Activated T-cell treated with anti-CD3 and anti-CD28 coated beads, Interleukin-2, amount 50 U/mL, for 48 hours (primary cell): ENCODE measurements at places on chromosomes 1 and 21.

- no peak for DNase-seq
Measured at GRCh38 chr1:21200767-21201166, 24.1 kb upstream of the EIF4G3 start.

DNA sequence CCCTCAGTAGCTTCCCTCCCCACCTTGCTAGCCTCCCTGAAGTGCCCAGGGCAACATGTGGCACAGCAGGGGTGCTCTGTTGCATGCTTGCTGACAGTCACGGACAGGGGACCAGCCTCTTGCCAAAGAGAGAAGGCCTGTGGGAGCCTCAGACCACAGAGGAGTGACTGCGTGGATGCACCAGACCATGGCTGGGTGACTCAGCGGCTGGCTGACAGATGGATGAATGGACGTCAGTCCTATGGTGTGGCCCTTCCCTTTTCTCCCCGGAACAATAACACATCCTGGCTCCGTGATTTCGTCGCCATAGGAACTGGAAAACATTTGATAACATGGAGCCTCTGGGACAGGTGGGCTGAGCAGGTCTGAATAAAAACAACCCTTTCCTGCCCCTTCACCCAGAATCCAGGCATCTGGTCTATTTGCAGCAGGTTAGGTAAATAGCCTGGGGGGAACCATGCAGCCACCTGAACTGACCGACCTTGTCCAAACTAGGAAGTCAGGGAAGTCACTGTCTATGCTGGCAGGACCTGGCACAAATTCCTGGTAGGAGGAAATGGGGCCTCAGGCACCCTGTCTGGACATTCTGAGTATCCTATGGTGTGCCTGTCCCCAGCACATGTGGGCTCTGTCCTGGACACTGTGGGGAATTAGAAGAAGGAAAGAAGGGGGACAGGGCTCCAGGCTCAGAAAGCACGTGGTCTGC is 53.3 kb downstream of the NENF start:
- DNase-seq, result no peak

DNA sequence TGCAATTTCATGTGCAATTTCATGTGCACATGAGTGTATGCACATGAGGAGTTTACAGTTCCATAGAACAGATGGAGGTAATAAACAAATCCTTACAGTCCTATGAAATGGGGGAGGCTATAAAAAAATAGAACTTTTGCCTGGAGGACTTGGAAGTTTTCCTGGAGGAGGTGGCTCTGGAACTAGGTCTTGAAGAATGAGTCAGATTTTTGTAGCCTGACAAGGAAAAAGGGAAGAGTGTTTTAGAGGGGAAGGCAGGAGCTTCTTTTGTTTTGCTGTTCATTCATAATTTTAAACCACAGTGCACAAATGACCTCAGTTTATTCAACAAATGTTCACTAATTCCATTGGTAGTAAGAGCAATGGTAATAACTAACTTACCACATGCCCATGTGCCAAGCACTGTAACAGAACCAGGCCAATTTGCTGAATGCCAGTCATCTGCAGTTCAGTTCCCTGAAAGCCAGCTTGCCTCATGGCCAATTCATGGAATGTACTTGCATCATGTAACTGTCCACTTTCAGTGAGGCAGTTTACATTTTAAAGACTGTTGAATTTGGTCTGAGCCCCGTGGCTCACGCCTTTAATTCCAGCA is 2.7 kb downstream of the DIO1 start:
- no peak for DNase-seq

GRCh38 chr1:84839544-84839943 is 53.5 kb downstream of the LPAR3 start:
- no peak for DNase-seq

GRCh38 chr1:225674381-225674780 is 21.5 kb upstream of the ENAH start:
- DNase-seq, result no peak

DNA sequence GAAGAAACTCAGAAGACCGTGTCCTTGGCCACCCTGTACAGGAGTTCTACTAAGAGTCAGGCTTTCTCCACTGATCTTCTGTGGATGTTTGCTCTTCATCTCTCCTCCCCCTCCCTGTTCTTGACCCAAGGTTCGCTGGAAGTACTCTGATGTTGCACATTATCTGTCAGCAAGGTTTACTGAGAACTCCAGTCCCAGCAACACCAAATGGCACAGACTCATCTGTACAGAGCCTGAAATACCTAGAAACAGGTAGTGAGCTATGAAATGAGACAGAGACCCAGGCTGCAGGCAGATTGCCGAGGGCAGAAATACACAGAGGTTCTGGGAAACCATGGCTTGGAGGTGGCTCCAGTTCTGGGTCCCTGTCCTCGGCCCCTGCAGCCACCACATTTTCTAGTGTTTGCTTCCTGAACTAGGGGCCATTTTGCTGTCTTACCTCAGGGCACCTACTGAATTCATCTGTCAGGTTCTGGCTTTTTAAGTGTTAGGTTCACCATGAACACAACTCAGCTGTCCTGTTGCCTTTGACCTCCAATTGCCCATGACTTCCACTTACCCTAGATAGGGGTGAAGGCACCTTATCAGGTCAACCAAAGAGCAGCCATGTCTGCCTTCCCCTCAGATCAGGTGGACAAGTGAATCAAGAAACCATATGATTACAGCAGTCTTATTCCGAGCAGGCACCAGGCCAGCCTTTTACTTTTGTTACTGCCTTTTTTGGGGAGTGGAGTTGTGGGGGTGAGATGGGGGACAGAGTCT is 92.2 kb downstream of the CDC7 start:
- no peak for DNase-seq

DNA sequence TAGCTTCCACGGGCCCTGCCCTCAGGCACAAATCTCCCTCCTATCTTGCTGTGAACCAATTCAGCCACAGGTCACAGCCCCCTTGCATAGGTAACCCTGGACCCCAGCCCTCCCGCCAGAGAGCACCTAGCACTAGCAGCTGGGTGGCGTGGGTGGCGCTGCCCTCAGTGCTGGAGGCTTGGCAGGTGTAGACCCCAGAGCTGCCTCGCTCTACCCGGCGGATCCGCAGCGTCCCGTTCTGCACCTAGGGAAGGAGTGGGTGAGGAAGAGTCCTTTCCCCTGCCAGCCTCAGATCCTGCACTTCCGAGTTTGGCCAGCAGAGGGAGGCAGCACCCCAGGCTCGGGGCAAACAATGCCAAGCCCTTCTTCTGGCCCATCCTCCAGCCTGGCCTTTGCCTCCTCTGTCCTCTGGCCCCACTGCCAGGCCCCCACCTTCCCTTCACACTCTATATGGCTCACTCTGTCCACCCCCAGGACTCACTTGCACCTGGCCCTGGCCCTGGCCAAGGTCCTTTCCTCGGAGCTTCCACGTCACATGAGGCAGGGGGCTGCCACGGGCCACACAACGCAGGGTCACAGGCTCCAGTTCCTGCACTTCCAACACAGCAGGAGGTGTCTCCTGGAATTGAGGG is 9.0 kb downstream of the IGSF9 start:
- peak; percentile 96 for DNase-seq

GRCh38 chr1:228370439-228370940 is 36.1 kb downstream of the TRIM11 start:
- DNase-seq, result no peak

DNA sequence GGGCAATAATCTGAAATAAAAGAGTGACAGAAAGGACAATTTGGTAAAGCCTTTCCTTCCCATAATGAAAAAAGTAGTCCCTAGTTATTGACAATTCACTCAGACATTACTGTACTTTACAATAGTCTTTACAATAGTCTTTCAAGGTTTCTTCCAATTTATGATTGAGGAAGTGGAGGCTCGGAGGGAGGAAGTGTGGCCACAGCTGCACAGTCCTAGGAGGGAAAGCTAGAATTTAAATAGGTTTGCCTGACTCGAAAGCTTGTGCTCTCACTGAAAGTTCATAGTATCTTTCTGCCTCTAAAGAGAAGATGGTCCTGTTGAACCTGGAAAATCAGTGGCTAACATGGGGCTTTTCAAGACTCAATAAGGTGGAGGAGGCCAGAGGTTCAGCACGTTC is 203.2 kb downstream of the SDCCAG8 start:
- no peak for DNase-seq

DNA sequence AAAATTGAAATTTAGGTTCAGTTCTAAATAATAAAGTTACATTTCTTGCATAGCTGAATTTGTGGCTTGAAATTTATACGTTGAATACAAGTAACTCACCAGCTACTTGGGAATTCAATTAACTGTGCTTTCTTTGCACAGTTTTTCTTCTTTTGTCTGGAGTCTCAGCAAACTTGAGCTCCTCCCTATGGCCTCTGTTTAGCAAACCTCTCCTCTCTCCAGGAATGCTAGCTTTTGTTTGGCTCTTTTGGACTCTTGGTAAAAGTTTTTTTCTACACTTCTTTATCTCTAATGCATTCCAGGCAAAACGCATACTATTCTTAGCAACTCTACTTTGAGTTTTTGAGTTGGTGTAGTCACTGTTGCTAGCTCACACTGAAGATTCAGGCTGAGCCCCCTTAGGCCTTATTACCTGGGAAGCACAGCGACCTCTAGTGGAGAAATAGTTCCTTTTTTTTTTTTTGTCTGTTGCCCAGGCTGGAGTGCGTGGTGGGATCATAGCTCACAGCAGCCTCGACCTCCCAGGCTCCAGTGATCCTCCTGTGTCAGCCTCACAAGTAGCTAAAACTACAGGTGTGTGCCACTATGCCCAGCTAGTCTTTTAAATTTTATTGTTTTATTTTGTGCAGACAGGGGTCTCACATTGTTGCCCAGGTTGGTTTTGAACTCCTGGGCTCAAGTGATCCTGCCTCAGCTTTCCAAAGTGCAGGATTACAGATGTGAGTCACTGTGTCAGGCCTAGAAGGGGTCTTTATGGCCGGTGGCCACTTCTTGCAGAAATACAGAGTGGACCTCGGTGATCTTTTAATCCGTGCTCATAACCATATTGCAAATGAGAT is 61.7 kb downstream of the CASQ2 start:
- DNase-seq, result no peak

DNA sequence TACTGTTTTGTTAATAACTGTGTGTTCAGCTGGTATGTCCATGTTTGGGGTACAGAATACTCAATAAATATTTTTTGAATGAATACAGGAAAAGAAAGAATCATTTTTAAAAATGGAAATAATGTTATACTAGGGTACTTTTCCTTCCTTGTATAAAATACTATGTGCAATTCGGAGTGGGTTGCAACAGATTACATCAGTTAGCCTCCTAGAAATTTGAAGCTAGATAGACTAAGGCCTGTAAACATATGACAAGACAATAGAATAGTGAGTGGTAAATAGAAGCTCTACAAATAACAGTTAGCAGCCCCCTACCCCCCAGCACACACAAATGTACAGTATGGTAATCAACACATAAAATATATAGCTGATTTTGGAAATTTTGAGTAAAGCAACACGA is 195.9 kb downstream of the KCNT2 start:
- no peak for DNase-seq

DNA sequence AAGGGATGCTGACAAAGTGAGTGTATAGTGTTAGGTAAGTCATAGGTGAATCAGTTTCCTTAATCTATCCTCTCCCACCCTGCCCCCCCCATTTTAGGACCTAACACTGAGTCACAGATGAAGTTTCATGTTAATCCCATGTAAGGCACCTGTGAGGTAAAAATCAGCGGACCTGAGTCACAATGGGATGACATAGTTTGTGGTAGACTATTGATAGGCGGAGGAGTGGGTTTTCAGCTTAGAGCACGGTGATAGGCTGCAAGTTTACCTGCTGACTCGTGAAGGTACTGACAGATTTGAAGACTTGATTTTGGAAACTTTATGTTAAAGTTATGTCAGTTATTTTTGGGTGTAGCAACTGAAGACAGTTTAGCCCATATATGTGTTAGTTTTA is 1.7 kb downstream of the TOR1AIP1 start:
- peak; percentile 63 for DNase-seq
